Right forelimb (tissue), 1 donor: ENCODE measurements at places on chromosomes 12 and 14.

DNA sequence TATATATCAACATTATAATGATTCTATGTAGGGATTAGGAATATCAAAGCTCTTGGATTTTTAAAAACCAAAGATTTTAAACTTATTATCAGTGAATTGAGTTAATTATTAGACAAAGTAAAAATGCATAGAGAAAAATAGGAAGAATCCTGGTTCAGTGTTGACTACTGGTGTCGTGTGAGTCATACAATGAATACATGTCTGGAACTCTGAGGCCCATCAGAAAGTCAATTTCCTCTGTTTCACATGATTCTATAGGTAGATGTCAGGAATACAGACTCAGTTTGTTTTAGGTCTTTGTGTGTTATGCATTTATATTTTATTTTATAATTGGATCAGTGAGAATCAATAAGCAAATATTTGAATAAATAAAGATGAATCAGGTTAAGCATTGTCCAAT is 84.5 kb upstream of the RTL1 start:
- DNase-seq, result no peak

- peak; percentile 68 for DNase-seq
Observed at GRCh38 chr12:113980537-113981337, 14.6 kb upstream of the RBM19 start.

GRCh38 chr12:6871052-6871957 is 1.8 kb downstream of the SPSB2 start:
- no peak for DNase-seq

DNA sequence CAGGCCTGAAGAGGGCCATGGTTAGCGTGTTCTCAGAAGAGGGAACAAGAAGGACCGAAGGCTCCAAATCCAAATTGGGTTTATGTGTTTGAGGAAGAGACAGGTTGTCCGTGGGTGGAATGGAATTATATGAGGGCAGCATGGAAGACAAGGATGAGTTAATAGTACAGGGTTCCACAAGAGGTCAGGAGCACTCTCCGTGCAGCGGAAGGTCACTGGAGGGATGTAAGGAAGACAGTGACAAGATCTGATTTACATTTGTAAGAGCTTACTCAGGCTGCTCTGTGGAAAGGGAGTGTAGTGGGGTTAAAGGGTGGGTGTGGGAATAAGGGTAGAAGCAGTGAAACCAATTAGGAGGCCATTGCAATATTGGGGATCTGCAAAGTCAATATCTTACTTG is 97.0 kb downstream of the TPH2 start:
- DNase-seq, result no peak

GRCh38 chr14:88866305-88866704 is 41.9 kb downstream of the TTC8 start:
- no peak for DNase-seq

DNA sequence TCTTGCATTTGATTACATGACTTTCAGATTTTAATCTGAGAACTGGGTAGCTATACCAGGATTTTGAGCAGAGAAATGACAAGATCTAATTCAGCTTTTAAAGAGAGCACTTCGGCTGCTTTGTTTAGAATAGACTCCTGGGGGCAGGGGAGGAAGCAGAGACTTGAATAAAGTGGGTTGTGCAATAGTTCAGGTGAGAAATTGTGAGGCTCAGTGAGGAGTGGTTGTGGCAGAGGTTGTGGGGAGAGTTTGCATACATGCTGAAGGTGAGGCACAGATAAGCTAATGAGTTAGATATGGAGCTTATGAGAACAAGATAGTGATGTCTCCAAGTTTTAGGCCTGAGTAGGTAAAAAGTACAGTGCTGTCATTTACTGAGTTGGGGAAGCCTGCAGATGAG is 281.4 kb downstream of the FLRT2 start:
- no peak for DNase-seq

- DNase-seq, result no peak
Observed at GRCh38 chr12:82781309-82781997, 94.7 kb downstream of the TMTC2 start.

- DNase-seq, result no peak
Observed at GRCh38 chr14:51500776-51501175, 150.9 kb upstream of the FRMD6 start.

DNA sequence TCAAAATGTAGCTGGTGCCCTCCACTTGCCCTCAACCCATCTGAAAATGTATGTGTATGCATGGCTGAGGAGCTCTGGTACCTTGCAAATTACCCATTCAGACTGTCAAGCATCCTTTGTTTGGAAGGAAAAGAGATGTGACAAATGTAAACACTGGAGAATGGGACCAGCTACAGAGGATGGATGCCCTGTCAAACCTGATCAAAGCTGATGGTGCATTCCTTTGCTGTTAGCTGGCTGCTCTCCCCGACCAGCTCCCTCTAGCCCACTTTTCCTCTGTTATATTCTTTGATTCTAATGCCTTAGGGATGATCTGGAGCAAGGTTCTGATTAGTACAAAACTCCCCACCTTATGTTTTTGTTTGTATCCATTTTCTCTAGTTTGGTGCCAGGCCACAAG is 310.3 kb downstream of the C12orf75 start:
- no peak for DNase-seq

GRCh38 chr12:59689776-59690175 is 93.9 kb downstream of the SLC16A7 start:
- no peak for DNase-seq

- no peak for DNase-seq
Observed at GRCh38 chr14:79438696-79439342, 772.5 kb downstream of the DIO2 start.

GRCh38 chr12:5163661-5164060 is 120.0 kb downstream of the KCNA5 start:
- no peak for DNase-seq

- no peak for DNase-seq
Observed at GRCh38 chr14:66225337-66225736, 260.8 kb upstream of the CCDC196 start.

DNA sequence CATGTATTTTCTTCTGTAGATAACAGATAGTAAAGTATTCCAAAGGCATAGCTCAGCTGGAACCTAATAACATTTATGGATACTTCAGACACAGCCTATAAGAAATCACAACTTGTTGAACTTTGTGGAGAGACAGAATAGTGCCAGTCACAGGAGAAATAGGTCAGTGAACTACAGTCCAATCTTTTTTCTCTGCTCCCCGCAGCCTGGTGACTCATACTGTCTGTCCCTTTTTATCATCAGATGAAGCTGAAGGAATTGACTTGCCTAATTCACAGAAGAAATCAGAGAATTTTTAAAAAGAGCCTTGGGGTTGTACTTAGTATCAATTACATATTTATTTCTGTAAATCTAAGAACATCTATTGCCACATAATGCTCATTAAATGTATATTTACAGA is 222.3 kb downstream of the ALG10 start:
- no peak for DNase-seq

DNA sequence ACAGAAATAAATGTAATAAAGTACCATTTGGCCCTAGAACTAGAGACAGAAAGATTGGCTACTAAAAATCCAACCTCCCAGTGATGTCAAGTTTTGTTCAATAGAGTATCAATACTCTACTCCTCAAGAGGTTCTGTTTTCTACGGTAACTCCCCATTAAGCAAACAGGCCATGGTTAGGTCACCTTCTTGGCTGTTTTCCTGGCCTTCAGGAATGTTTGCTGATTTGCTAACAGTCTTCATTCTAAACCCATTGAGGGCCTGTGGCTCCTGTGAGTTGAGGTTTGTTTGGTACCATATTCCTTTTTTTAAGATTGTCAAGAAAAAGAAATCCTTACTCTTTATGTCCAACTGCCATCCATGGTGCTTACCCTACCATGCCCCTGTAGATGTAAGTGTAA is 1022.0 kb upstream of the TMEM132C start:
- DNase-seq, result no peak

DNA sequence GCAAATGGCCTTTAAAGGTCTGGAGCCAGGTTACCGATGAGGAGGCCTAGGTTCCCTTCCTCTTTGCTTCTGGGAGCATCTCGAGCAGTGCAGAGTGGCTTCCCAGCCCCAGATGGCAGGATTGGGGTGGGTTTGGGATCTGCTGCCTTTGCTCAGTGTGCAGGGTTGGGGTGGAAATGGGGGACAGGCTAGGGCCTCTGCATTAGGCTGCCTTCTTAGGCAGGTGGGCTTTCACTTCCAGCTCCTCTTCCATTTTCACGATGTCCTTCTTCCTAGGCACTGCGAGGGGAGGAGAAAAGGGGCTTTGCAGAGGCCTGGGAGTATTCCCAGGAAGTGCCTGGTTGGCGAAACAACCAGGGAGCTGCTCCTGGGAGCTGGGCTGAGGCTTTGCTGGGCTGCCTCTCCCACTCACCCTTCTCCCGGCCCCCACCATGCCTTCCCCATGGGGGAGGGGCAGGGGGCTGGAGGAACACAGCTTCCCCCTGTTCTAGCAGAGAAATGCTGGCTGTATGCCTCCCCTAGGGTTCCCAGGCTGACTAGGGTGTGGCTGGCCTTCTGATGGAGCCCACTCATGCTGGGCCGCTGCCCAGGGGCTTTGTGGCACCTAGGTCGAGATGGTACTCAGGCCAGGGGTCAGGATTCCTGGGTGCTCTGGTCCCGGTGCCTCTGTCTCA is 2.4 kb downstream of the NR4A1 start:
- DNase-seq, result no peak

DNA sequence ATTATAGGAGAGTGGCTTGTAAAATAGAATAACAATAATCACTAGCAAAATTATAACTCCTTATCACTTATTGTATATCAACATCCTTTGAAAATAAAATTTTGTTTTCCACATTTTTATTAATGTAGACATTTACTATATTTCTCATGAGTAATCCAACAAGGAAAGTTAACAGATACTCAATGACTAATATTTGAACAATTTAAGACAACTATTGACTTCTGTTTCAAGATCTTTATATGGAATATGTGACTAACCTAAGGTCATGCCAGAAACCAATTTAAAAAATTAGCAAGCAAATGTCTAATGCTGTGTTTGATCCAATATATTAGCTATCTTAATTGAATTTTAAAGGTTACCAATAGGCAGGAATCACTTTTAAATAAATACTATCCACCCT is 638.5 kb upstream of the FLRT2 start:
- DNase-seq, result no peak

- DNase-seq, result peak; percentile 10
Observed at GRCh38 chr14:92706386-92706785, 42.0 kb downstream of the LGMN start.

DNA sequence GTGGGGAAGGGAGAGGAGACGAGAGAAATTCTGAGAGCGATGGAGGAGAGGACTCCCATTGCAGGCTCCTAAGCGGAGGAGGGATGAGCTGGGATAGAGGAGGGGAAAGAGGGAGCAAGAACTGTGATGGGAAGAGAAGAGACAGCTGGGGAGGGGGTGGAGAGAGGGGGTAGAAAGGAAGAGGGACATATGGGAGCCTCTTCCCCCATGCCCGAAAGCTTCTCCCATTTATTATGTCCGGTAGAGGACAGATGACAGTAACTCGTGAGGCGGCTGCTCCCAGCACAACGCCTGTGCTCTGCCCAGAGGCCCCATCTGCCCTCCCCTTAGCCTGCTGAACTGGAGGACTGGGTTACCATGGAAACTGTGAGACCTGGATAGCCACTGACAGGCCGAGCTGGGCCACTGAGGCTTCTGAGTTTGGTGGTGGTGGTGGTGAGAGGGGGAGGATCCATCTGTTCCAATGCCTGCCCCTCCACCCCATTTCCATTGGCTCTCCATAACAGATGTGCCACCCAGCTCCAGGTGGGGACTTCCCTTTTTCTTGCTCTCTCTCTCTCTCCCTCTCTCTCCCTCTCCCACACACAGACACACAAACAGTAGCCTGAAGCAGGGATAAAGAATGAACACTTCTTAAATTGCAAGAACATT is 8.3 kb downstream of the CPNE6 start:
- no peak for DNase-seq

DNA sequence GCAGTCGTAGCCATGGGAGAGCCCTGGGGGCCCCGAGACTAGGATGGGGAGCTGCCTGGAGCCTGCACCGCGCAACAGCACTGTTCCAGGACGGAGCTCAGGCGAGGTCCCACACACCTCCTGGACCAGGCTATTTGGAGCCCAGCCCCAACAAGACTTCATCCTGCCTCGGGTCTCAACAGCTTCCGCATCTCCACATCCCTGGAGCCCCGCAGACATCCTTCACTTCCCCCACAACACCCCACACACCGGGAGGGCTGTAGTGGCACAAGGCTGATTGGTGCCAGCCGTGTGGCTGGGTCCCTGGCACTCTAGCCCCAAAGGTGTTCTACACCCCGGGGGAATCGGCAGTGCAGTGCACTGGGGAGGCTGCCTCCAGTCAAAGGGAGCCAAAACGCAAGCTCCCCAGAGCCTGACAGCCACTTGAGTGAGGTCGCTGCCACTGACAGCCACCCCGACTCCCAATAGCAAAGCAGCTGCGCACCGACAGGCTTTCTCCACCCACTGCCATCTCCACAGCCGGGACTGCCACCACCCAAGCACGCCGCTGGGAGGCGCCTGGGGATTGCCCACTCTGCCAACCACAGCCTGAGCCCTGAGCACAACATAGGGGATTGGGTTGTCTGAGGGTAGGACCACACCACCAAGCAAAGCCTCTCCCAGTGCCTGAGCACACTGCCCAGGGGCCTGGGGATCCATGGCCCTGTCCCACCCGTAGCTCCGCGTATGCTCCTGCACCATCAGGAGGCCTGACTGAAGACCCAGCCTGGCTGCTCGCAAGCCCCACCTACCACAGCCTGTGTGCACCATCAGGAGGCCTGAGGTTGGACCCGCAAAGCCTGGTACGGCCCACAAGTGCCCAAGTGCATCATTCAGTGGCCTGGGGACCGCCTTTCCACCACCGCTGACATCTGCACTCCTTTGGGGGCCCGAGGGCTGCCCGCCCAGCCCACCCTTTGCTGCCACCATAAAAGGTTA is 13.2 kb upstream of the KLRF1 start:
- DNase-seq, result peak; percentile 57

GRCh38 chr14:31205681-31206535 is 1.7 kb downstream of the HECTD1 start:
- DNase-seq, result no peak

- DNase-seq, result no peak
Observed at GRCh38 chr12:49552425-49552824, 13.6 kb downstream of the KCNH3 start.
